ENCODE measurements at places on chromosomes 4 and X.

- DNase-seq = no peak
These were observed 26.5 kb downstream of the RELL1 start for GRCh38 chr4:37659696-37660095.

GRCh38 chr4:116357758-116358157, 727.6 kb downstream of the TRAM1L1 start:
- DNase-seq = peak; percentile 42

DNA sequence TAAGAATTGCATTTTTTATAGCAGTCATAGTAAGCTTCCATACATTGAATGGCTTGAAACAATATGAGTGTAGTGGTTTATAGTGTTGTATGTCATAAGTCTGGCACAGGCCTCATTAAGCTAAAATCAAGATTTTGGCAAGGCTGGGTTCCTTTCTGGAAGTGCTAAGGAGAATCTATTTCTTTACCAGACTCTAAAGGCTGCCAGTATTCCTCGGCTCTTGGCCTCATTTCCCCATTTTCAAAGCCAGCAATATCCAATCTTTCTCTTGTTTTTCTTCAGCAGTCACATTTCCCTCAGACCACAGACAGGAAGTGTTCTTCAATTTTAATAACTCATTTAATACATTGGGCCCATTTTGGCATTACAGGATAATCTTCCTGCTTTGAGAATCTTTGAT, 1155.5 kb upstream of the PABPC4L start:
- DNase-seq = no peak

DNA sequence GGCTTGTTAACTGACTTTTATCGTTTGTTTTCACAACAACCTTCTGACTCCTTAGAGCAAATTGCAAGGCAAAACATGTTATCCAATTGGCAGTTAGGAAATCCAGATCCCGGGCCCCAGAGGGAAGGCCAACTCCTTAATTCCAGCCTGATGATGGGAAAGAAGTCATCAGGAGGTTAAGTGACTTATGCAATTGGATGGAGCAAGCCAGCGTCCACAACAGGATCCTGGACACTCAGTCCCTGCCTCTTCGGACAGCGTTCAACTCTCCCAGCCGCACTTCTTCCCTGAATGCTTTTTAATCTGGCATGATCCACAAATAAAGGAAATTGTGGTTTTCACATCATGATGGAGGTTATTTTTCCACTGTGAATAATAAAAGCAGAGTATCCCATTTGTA, 310.1 kb downstream of the RAB28 start:
- DNase-seq = no peak

DNA sequence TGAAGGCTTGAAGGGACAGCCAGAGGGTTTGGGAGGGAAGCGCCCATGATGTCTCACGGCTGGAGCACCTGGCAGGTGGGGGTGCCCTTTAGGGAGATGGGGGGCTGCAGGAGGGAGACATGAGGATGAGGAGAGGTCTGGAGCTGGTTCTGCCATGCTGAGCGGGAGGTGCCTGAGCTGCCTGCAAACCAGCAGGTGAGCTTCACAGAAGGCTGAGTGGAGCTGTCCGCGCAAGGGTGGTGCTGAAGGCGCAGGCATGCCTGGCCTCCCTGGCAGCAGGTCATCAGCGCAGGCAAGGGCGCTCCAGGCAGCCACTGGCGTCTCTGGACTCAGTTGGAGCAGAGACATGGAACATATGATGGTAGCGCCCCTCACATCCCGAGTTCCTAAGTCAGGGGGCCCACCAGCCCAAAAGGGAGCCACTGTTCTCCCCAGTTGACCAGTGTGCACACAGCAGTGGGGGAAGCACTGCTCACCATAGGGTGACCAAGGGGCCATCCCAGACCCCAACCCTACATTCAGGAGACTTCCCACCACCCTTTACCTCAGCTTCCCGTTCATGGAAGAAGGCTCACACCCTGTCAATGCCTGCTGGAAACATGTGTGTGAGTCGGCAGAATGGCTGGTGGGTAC, 25.8 kb downstream of the ADRA2C start:
- DNase-seq = peak; percentile 72

DNA sequence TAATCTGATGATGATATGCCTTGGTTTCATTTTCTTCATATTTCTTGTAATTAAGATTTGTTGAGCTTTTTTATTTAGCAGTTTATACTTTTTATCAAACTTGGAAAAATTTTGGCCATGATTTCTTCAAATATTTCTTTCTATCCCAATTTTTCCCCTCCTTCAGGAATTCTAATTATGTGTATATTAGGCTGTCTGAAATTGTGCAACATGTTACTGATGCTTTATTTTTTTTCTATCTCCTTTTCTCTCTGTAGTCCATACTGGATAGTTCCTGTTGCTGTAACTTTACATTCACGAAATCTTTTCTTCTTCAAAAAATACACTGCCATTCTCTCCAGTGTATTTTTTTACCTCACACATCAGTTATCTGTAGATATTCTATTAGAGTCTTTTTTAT, 10.8 kb downstream of the THAP6 start:
- DNase-seq = no peak

DNA sequence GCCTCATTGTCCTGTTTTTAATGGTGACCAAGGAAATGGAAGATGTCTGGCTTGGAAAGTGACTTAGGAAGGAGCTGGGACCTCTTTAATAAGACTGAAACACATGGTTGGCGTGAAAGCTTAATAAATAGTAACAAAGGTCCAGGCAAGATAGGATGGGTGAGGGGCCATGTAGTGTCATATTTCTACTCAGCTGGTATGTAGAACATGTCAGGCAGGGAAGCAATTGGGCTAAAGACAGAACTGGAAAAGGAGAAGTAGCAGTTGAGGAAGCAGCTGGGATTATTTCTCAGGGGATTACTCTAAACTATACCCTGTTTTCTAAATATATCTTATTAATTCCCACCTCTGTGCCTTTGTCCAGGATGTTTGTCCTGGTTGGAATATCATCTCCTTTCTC, 18.6 kb downstream of the ITGB1BP2 start:
- DNase-seq = no peak

DNA sequence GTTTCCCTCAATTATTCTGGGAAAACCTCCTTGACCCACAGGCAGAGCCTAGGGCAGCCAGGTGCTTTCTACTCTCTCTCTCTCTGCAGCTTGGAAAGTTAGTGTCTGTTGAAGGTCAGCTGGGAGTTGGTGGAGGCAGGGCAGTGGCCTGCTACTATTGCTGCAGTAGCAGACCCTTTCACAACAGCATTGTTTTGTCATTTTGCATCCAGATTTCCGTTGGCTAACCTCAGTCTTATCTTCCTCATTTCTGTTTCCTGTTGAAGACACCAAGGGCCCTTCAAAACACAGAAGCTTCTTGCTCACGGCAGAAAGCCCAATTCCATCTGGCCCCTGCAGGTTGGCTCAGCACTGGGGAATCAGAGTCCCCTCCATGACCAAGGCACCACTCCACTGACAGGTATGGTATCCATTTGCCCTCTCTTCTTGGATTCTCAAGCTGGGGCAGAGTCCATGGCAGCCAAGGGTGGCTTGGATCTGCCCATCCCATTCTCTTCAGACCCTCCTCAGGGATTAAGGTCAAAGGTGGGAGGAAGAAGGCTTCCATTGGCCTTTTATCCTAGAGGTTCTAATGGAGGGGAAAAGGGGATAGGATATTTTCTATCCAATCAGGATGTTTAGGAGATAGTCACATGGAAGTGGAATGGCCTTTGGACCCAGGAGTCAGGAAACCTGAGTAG, 24.6 kb downstream of the VSIG4 start:
- no peak for DNase-seq

- no peak for DNase-seq
These were observed 35.7 kb downstream of the ING2 start for GRCh38 chr4:183540410-183541009.

DNA sequence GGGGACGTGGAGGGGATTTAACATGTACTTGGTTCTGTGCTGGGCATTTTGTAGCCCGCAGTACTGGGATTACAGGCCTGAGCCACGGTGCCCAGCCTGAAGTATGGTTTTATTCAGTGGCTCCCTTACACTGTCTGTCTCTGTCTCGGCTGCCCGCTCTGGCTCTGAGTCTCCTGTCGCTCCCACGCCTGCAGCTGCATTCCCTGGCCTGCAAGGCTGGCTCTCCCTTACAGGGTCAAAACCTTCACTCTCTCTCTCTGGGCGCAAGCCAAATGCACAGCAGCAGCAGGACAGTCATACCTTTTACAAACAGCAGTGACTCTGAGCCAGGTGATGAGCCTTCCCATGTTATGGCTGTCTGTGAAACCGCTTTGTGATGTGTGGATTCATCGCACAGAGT, 72.1 kb downstream of the HTRA3 start:
- no peak for DNase-seq

DNA sequence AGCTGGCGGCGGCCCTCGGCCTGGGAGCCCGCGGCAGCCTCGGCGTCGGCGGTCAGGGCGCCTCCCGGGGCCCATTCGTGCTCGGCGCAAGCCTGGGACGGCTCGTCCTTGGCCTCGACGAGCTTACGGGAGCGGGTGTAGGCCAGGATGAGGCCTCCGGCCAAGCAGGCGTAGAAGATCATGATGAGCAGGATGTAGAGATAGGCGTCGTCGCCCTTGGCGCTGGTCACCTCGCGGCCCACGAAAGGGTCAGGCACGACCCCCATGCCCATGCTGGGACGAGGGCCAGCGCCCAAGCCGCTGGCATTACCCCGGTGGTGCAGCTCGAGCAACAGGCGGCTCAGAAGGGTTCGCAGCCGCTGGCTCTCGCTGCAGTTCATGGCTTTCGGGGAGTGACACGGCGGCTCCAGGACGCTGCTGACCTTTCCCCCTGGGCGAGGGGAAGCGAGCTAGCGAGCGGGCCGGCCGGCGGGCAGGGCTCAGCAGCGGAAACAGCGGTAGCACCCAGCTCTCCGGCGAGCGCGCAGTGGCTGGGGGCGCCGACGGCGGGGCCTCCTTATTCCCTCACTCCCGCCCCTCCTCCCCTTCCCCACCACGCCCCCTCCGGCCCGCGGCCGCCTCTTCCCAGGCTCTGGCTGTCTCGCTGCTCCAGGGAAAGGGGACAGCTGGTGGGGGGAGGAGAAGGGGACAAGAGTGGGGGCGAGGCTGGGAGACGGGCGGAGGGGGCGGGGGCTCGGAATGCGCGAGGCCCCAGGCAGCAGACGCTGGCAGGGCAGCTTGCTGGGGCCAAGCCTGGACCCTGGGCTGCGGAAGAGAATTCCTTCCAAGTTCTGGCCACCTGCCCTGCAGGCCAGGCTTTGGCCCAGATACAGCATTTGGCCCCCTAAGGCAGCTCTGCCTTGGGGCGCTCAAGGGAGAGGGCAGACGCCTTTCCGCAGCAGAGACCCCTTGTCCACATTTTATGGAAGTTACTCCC, at the start of gene KCNE5:
Gene KCNE5 (minus strand): TSS at position 532 of the 976 bp plus-strand sequence. CDS start 152 bp downstream, at position 380.
- no peak for DNase-seq

Measured in Karpas-422 (cell line).